ENCODE measurements at places on chromosomes 13 and 19.

DNA sequence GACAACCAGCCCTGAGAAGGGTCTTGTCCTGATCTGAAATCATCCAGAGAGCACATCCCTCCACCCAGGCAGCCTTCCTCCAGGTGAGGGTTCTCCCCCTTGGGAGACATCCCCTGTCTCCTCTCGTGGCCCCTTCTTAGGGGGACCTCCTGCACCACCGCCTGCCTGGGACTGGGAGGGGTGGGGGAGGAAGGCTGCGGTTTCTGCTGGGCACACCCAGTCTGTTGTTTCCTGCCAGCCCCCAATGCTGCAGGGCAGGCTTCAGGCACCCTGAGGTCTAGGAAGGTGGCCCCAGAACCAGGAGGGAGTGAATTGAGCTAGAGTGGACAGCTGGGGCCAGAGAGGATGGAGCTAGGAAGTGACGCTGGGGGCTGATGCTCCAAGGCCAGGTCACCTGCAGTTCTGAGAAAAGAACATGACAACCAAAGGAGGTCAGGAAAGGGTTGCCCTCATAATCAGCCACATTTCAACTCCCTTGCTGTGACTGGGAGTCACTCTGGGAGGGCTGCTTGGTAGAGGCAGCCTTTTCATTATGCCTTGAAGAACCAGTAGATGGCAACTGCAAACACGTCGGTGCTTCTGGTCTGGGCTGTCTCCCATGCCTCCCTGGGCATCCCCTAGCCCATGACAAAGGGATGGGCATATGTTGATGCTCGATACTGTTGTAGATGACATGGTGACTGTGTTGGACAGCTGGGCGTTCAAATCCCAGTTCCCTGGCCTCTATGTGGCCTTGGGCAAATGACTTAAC, 1.4 kb downstream of the ARHGEF18 start:
- DNase-seq: no peak

DNA sequence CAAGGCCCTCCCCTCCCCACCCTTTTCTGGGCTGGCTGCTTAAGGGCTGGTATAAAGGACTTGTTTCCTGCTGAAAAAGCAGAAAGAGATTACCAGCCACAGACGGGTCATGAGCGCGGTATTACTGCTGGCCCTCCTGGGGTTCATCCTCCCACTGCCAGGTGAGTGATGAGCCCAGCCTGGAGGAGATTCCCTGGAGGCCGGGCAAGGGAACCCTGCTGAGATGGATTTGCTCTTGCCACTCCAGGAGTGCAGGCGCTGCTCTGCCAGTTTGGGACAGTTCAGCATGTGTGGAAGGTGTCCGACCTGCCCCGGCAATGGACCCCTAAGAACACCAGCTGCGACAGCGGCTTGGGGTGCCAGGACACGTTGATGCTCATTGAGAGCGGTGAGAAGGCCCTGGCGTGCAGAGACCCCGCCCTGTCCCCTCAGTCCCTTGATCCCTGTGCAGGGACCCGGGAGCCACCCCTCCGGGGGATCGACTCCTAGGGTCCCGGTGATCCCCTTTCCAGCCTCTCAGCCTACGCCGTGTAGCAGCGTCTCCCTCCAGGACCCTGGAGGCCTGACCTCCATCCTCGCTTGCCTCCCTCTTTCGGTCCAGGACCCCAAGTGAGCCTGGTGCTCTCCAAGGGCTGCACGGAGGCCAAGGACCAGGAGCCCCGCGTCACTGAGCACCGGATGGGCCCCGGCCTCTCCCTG, at the start of gene CD177:
Gene CD177 (plus strand): TSS at position 81 of the 699 bp plus-strand sequence. CDS start 29 bp downstream, at position 110.
- no peak for DNase-seq

GRCh38 chr13:99868767-99869166, 102.8 kb downstream of the ZIC5 start:
- DNase-seq: no peak

DNA sequence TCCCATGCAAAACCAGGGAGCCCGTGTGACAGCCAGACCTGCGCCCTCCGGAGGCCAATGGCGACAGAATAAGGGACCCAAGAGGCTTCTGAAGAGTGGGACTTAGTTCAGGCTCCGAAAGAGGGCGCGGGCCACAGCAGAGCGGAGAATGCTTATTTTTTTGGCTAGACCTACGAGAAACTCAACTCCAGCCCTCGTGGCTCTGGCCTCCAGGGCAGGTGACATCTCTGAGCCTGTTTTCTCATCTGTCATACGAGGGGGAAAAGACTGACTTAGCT, 23.0 kb downstream of the DPP9 start:
- DNase-seq: no peak

- no peak for DNase-seq
These were observed 187.2 kb downstream of the ITGBL1 start for GRCh38 chr13:101639711-101640110.

- DNase-seq: no peak
These were observed 110.8 kb downstream of the PTPRS start for GRCh38 chr19:5229778-5230335.

- no peak for DNase-seq
These were observed 799.7 kb upstream of the SPRY2 start for GRCh38 chr13:81140675-81141074.

- DNase-seq: no peak
These were observed 21.2 kb downstream of the SAFB start for GRCh38 chr19:5644037-5644436.

- DNase-seq: no peak
These were observed 921 bp upstream of the POLD1 start for GRCh38 chr19:50383001-50383851.

DNA sequence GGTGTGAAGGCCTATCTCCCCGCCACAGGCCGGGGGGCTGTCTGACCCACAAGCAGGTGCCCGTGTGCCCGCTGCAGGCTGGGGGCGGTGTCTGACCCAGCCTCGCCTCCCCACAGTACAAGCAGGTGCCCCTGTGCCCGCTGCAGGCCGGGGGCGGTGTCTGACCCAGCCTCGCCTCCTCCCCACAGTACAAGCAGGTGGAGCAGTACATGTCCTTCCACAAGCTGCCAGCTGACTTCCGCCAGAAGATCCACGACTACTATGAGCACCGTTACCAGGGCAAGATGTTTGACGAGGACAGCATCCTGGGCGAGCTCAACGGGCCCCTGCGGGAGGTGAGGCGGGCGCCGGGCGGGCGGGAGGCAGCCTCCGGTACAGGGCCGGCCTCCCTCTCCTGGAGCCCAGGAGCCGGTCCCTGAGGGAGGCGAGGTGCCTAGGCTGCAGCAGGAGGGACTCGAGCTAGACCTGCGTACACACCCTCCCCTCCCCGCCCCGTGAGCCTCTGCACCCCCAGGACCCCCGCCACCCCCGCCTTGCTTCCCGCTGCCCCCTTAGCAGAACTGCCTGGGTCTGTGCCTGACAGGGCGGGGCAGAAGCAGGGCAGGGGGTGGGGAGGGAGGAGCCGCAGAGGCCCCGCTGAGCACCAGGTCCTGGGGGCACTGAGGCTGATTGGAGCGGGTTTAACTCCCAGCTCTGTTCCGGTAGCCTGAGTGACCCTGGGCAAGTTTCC, 20.6 kb downstream of the HCN2 start:
- DNase-seq: no peak

DNA sequence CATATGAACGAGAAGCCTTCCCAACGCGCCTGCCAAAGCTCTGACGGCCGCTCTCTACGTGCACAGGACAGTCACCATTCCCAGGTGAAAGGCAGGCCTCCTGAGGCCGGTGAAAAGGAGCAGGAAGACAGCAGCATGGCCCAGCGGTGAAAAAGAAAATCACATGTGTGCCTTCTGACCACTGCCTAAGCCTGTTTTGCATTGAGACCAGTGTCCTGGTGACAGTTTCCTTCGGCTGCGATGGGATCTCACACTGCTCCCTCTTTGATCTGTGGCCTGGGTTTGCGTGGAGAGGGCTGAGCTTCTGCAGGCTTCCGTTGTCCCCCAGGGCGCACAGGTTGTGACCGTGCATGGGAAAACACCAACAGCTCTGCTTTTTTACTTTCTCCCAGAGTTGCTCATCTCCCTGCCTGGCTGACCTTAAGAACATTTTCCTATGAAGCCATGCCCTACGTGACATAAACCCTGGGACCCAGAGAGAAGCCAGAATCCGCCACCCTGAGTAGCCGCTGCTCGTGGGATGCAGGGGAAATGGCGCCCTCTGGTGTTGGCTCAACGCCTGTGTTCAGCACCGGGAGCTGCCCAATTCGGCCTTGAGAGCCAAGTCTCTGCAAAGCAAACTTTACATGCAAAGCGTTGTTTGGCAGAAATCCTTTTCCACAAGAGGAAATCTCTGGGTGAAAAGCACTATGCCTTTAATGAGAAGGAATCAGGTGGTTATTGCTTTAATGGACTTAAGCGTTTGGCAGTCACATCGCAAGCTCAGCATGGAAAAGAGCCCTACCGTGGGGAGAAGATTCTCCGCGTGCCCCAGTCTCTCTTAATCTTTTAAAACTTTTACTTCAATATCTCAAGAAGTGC, 112.2 kb upstream of the GPR12 start:
- peak; percentile 21 for DNase-seq

GRCh38 chr19:48473161-48473966, 4.2 kb downstream of the CYTH2 start:
- no peak for DNase-seq

GRCh38 chr19:30106417-30107095, 164.5 kb downstream of the URI1 start:
- DNase-seq: no peak

GRCh38 chr19:2578391-2578890, 102.5 kb downstream of the GADD45B start:
- no peak for DNase-seq

- no peak for DNase-seq
These were observed 97.2 kb upstream of the FAM216B start for GRCh38 chr13:42684226-42684625.

GRCh38 chr19:3968556-3969434, 2.1 kb downstream of the DAPK3 start:
- no peak for DNase-seq

DNA sequence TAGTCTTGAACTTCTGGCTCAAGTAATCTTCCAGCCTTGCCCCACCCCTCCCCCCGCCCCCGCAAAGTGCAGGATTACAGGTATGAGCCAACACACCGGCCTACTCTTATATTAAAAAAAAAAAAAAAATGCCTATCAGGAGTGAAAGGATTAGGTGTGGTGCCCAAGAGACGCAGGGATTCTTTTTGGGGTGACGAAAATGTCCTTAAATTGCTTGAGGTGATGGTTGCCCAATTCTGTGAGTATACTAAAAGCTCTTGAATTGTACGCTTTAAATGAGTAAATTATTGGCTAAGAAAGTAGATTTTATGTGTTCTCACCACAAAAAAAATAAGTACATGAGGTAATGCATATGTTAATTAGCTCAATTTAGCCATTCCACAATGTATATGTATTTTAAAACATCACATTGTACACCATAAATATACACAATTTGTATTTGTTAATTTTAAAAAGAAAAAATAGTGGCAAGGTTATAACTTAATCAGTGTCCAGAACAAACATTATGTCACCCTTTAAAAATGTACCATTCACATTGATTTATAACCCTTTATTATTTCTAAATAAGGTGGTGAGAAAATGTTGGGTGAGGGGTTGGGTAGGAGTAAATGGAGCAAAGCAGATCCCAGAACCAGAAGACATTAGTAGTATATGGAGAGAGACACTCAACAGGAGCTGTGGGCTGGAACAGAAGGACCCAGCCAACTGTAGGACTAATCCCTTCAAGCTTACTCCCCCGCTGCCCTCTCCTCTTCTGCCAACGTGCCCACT, 3.9 kb downstream of the IGSF23 start:
- DNase-seq: no peak

DNA sequence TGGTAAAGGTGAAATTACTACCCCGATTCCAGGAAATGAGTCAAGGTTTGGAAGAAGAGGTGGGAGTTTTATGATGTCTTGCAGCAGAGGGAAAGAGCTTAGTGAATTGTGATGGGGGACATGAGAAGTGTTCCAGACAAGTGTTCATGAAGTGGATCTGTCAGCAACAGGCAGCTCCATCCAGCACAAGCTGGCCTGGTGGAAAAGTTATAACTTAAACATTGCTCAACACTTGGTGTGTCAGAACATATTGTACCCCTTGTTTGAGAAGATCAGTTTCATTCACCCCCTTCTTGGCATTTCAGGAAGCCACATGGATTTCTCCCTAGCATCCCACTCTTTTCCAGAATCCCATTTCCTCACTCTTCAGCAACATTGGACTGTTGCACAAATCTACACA, 222.0 kb downstream of the B3GLCT start:
- DNase-seq: no peak

- DNase-seq: no peak
These were observed 32.8 kb downstream of the KLF12 start for GRCh38 chr13:74101436-74101835.

GRCh38 chr13:25659091-25659795, 287.5 kb downstream of the ATP8A2 start:
- DNase-seq: no peak

- no peak for DNase-seq
These were observed 135.2 kb downstream of the SUCLA2 start for GRCh38 chr13:47865883-47866282.

DNA sequence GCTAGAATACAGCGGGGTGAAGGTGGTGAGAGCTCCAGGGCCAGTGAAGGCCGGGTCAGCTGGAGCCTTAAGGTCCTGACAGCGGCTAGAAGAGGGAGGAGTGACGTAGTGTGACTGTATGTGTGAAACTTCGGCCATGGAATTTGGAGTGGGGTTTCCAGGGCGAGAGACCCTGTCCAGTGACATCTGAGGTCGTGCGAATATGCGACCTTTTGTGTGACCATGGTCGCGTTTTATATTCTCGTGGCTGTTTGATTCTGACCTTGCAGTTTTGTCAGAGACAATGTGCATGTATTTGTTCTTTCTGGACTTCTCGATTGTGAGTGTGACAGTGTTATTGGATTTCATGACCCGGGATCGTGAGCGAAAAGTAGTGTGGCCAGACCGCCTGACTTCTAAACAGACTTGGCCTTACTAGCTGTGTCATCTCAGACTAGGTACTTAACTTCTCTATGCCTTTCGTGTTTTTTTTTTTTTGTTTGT, 405 bp upstream of the ZNF569 start:
- DNase-seq: no peak

- no peak for DNase-seq
These were observed 432.4 kb downstream of the SLITRK1 start for GRCh38 chr13:83449668-83450395.

DNA sequence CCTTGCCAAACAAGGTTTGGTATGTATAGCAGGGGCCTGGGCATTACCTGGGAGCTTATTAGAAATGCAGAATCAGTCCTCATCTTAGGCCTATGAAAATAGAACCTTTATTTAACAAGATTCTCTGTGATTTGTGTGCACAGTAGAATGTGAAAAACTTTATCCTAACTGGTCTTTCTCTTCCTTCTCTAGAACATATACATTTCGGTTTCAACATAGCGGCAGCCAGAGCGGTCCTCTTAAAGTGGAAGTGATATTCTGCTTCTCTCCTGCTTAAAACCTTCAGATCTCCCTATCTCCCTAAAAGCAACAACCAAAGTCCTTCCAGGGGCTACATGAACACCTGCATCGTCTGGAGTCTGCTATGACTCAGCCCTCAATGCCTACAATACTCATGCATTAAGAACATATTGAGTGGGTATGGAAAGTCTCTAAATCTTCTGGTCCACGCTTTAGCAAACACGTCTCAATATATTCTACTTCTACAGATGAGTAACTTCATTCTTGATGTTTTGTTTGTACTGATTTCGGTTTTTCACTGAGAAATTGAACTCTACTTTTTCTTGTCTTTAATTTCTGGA, 84.5 kb downstream of the SPRY2 start:
- DNase-seq: no peak

- DNase-seq: no peak
These were observed 24.7 kb downstream of the ZSWIM9 start for GRCh38 chr19:48194844-48195830.

GRCh38 chr19:17183271-17183761, 31.8 kb upstream of the USE1 start:
- DNase-seq: no peak

- DNase-seq: no peak
These were observed 81.7 kb downstream of the TNFRSF19 start for GRCh38 chr13:23651887-23652286.
